ENCODE measurements at places on chromosomes 6 and 20.
A peak's percentile ranks its signal among the peaks of the same experiment; 100 is the strongest.

DNA sequence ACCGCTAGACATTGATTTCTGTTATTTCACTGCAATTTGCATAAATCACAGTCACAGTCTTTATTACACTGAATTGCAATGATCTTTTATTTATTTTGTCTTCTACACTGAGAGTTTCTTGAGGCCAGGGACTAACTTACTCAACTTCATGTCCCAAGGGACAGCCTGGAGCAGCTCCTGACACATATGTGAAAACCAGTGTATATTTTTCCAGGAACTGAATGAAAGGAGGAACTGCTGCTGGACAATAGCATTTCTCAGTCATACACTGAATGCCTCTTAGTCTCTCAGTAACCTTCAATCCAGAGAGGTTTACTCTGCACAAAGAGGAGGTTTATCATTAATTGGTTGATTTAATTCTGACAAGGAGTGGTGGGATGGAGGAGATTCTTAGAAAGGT lies 5.9 kb downstream of the F13A1 start:
- no peak for DNase-seq

GRCh38 chr20:3802524-3803239 lies 6.6 kb downstream of the CDC25B start:
- DNase-seq: no peak

DNA sequence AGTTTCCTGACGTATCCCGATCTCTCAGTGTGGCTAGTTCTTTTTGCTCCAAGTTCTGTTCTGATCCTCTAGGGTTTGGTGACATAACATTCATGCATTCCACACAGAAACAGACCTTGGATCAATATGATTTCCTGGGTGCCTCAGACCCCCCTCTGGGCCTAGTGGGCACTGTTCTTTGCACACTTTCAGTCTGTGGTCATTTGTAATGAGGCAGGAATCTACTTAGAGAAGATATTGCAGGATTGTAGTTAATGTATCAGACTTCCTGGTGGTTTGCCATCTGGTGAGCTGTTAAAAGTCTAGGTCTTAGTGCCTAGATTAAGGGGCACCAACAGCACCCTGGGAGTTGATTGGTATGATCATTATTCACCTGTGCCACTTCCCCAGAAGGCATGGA lies 7.5 kb downstream of the BEND6 start:
- DNase-seq: no peak

GRCh38 chr6:4316867-4317400 lies 181.6 kb upstream of the ECI2 start:
- peak; percentile 3 for DNase-seq

GRCh38 chr6:118992186-118992795 lies 57.3 kb upstream of the MCM9 start:
- DNase-seq: no peak

GRCh38 chr20:24823176-24823784 lies 125.8 kb upstream of the CST7 start:
- no peak for DNase-seq

- DNase-seq: no peak
Measured at GRCh38 chr6:91105532-91105931, 518.7 kb upstream of the MAP3K7 start.

DNA sequence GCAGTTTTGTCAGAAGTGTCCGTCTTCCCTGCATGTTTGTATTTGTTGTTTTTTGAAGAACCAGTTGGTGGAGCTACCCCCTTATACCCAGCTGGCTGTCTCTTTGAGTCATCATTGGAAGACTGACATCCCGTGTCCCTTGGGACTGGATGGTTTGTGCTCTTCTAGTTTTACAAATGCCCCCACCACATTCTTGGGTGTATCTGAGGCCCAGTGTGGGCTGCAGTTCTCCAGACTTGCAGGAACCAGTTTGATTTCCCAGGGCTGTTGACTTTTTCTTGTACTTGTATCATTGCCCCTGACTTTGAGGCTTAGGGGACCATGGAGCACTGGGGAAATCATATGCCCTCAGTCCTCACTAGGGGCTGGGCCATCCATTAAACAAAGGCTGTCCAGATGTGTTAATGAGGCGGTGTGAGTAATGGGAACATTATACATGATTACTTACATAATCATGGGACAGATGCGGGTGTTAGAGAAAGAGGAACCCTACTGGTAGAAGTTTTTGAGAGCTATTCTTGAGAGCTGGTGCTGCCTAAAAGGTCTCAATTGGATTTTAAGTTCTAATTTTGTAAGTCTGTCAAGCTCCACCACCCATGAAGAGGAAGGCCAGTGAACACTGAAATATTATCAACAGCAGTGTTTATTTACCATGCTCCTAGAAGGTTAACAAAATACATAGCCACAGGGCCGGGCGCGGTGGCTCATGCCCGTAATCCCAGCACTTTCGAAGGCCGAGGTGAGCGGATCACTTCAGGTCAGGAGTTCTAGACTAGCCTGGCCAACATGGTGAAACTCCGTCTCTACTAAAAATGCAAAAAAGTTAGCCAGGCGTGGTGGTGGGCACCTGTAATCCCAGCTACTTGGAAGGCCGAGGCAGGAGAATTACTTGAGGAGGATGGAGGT lies 8.5 kb downstream of the JARID2 start:
- DNase-seq: peak; percentile 50

DNA sequence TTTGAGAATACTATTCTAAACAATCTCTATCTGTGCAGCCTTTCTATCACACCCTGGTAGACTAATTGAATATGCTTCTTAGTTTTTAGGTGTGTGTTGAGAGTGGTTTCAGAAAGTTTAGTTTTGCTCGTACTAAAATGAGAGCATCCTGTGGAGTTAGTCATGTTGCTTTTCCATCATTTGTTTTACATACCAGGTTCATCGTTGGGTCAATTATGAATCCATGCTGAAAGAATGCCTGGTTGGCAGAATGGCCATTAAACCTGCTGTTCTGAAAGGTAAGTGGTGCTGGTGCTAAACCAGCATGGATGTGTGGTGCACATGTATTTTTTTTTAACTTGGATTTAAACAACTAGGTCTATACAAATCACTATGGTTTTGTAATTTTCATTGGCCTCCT lies 49.3 kb downstream of the CYB5R4 start:
- DNase-seq: no peak

GRCh38 chr6:692356-692851 lies 535 bp downstream of the EXOC2 start:
- DNase-seq: peak; percentile 7

DNA sequence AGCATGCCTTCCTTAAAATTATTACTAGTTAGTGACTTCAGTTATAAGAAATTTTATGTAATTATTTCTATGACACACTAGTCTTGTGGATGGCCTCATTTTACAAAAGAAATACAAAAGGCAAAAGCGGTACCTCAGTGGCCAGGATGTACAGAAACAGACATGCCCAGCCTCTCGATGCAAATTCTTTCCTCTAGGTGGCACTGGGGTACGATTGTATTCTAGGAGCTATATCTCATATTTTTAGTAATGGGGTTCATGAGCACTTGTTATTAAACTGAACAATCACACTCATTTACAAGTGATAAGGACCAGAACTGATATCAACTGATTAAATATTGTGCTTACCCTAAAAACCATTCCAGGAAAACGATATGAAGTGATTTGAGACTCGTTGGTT lies 59.8 kb downstream of the SOD2 start:
- DNase-seq: no peak

GRCh38 chr6:118509009-118509617 lies 39.0 kb upstream of the PLN start:
- peak; percentile 47 for DNase-seq

DNA sequence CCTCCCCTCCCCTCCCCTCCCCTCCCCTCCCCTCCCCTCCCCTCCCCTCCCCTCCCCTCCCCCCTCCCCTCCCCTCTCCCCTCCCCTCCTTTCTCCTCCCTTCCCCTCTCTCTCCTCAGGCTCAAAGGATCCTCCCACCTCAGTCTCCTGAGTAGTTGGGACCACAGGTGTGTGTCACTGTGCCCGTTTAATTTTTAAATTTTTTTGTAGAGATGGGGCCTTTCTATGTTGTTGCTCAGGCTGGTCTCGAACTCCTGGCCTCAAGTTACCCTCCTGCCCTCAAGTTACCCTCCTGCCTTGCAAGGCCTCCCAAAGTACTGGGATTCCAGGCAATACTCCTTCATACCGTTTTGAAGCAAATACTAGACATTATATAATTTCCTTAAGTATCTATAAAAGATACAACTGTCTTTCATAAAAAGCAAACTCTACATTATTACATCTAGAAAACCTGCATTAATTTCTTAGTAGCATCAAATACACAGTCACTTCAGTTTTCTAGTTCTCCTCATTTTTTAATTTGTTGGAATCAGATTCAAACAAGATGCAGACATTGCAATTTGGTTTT lies 39.8 kb downstream of the NCOA3 start:
- DNase-seq: no peak

DNA sequence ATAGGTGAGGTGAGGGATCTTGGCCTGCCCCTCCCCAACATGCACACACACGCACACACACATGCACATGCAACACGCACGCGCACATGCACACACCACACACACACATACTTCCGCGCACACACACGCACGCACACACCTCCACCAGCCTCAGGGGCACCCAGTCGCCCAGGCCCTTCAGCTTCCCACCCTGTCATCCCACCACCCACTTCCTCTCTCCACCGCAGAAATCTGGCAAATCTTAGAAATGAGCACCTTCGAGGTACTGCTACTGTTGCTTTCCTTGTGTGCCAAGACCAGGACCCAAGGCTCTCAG lies 1.2 kb downstream of the SPDEF start:
- DNase-seq: no peak

DNA sequence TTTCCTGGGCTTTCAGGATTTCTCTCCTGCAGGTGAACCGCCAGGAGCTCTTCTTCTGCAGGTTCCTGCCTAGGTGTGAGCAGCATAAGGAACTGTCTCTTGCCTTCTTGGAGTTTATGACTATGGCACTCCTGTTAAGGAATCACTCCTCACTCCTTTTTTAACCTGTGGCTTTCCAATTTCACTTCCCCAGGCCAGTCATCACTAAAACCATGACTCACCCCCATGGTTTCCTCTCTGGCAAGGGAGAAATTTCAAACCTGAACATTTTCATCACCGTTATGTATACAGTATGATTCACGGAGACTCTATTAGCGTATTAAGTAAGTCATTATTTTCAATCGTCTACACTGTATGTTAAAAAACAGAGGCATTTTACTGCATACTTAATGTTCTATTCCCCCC lies 78.2 kb upstream of the ARID1B start:
- DNase-seq: no peak

- DNase-seq: no peak
Measured at GRCh38 chr6:127058936-127059335, 59.5 kb upstream of the RSPO3 start.

DNA sequence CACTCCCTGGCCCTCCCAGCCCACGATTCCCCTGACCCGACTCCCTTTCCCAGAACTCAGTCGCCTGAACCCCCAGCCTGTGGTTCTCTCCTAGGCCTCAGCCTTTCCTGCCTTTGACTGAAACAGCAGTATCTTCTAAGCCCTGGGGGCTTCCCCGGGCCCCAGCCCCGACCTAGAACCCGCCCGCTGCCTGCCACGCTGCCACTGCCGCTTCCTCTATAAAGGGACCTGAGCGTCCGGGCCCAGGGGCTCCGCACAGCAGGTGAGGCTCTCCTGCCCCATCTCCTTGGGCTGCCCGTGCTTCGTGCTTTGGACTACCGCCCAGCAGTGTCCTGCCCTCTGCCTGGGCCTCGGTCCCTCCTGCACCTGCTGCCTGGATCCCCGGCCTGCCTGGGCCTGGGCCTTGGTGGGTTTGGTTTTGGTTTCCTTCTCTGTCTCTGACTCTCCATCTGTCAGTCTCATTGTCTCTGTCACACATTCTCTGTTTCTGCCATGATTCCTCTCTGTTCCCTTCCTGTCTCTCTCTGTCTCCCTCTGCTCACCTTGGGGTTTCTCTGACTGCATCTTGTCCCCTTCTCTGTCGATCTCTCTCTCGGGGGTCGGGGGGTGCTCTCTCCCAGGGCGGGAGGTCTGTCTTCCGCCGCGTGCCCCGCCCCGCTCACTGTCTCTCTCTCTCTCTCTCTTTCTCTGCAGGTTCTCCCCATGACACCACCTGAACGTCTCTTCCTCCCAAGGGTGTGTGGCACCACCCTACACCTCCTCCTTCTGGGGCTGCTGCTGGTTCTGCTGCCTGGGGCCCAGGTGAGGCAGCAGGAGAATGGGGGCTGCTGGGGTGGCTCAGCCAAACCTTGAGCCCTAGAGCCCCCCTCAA lies at the start of gene LTA:
TSS of gene LTA (plus strand) at position 249 of the 871 bp plus-strand sequence. CDS start at position 703, 454 bp downstream.
- DNase-seq: no peak

DNA sequence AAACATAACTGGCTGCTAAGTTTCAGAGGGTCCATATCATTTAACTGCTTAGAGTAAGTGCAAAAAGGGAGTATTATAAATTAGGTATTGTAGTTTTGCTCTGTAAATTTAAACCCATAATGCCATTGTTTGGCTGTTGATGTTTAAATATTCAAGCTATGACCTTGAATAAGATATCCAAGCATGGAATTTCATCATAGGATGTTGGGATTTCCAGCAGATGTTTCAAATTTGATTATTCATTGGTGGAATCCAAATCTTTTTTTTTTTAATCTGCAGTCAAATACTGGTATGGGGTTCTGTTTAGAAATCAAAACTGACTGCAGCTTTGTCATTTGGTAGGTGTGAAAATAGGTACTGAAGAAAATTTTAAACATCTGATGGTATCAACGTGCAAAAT lies 161.0 kb downstream of the KHDC1L start:
- DNase-seq: no peak

GRCh38 chr20:4593149-4593525 lies 128.6 kb upstream of the PRND start:
- no peak for DNase-seq

DNA sequence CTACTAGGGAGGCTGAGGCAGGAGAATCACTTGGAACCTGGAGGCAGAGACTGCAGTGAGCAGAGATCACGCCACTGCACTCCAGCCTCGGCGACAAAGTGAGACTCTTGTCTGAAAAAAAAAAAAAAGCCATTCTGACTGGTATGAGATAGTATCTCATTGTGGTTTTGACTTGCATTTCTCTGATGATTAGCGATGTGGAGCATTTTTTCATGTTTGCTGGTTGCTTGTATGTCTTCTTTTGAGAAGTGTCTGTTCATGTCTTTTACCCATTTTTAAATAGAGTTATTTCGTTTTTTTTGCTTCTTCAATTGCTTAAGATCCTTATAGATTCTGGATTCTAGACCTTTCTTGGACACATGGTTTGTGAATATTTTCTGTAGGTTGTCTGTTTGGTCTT lies 103.5 kb upstream of the SIM1 start:
- no peak for DNase-seq
